ENCODE measurements at places on chromosomes 11 and 22.

DNA sequence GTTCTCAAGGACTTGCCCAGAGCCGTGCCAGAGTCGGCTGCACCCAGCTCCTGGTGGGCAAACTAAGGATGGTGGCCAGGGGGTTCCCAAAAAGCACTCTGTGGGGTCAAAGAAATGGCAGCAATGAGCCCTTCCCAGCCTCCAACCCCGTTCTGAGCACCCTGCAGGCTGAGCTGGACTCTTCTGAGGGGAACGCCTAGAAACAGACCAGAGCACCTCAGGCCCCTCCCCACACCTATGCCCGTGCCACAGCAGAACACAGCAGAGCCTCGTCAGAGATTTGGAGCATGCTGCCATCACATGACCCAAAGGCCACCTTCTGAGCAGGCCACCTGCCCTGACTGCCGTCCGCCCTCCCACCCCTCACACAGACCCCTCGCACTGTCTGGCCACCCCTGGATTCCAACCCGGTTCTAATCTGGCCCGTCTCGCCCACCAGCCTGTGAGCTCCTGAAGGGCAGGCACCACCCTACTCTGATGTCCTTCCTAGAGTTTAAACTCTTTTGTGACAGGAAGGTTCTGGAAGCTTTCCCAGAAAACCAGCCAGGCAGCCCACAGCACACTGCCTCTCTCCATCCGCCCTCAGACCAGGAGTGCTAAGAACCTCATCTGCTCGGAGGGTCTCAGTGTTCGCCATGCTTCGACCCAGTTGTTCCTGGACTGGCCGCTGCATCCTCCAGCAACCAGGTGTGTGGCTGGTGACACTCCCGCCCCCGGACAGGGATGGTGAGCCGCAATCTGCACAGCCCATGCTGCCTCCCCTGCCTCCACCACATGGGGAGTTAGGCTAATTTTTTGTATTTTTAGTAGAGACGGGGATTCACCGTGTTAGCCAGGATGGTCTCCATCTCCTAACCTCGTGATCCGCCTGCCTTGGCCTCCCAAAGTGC, 97.6 kb downstream of the CELSR1 start:
- DNase-seq = no peak

DNA sequence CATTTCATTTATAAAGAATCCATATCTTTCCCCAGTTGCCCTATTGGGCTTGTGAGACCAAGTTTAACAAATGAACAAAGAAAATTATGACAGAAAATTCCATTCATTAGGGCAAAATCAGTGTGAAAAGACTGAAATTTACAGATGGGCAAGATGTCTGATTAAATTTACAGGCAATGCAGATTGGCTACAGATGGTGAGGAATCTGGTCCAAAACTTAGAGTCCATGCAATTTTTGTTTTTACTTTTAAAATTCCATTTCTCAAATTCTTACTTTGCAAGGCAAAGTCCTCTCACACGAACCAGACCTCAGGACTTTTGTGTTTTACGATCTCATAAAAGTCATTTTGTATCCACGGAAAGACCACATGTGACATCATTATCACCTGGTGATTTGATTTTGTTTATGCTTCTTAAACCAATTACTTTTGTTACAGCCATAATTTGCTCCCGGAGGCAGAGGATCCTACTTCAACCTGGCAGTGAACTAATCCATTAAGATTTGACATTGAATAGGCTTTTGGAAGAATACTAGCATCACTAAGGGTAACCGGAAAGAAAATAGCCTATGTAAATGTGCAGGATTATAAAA, 843.7 kb upstream of the CHORDC1 start:
- no peak for DNase-seq

GRCh38 chr11:88068848-88069554, 106.2 kb downstream of the RAB38 start:
- DNase-seq = no peak

GRCh38 chr11:35914816-35915215, 29.0 kb upstream of the LDLRAD3 start:
- DNase-seq = no peak
